HL-60 (cell line): ENCODE measurements at places on chromosomes 11 and 22.

DNA sequence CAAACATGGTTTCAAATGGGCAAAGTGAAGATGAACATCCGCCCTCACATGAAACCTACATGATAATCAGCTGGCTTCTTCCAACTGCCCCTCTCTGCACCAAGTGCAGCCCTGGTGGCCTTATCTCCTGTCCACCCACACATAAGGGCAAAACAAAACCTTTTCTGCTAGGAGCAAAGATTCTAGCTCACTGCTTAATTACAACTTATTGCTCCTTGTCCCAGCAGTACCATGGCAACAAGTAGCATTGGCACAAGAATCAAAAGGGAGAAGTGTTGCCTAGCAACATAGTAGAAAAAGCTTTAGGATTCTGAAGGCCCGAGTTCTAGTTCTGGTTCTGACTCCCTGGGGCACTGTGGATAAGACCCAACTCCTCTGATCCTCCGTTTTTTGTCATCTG lies 68.7 kb upstream of the BMAL1 start:
- no peak for DNase-seq

- DNase-seq = no peak
These were observed 69.1 kb downstream of the ADM start for GRCh38 chr11:10373929-10374328.

DNA sequence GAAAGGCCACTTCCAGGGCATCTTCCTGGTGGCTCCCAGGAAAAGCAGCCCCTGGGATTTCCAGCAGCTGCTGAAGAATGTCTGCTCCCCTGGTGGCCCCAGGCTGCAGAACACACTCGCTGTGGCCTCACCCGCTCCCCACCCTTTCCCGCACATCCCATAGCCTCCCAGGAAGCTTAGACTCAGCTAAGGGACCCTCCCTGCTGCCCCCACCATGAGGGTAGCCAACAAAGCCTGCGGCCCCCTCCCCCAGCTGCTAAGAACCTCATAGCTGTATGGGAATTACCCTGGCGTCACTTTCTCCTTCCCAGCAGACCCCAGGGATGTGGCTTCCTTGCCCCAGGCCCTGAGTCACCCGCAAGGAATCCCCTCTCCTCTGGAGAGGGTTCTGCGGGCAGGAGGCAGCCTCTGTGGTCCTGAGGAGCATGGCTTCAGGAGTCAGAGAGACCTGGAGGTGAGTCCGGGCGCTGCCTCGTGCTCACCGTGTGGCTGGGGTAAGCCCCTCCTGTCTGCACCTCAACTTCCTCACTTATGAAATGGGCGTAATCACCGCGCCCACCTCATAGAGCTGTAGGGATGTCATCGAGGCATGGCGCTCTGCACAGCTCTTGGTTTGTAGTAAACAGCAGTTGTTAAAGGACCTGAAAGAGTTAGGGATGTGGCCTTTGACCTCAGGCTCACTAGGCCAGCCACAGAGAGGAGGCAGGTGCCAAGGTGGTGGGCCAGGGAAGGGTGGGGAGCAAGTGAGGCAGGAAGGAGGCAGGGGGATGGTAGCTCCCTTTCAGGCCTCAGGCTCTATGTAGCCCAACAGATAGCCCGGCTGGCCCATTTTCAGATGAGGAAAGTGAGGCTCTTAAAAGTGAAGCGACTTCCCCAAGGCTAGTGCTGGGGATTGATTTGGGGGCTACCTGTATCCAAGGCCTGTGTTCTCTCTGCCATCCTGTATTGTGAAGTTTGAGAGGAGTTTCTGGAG lies 71.2 kb downstream of the LRRC32 start:
- DNase-seq = no peak

DNA sequence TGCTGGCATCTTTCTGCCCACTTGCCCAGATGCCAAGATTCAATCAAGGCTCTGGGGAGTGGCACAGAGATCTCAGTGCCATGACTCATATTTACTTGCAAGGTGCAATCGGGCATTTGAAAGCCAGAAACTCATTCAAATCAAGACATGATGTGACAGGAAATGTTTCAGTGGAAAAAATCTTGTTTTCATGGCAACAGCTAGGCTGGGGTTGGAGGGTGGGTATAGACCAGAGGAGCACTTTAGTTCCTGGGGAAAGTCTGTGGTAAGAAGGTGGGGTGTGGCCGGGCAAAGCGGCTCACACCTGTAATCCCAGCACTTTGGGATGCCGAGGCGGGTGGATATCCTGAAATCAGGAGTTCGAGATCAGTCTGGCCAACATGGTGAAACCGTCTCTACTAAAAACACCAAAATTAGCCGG lies 1.2 kb downstream of the MAJIN start:
- DNase-seq = no peak

- DNase-seq = no peak
These were observed 12.0 kb upstream of the EFCAB6 start for GRCh38 chr22:43823911-43824665.

DNA sequence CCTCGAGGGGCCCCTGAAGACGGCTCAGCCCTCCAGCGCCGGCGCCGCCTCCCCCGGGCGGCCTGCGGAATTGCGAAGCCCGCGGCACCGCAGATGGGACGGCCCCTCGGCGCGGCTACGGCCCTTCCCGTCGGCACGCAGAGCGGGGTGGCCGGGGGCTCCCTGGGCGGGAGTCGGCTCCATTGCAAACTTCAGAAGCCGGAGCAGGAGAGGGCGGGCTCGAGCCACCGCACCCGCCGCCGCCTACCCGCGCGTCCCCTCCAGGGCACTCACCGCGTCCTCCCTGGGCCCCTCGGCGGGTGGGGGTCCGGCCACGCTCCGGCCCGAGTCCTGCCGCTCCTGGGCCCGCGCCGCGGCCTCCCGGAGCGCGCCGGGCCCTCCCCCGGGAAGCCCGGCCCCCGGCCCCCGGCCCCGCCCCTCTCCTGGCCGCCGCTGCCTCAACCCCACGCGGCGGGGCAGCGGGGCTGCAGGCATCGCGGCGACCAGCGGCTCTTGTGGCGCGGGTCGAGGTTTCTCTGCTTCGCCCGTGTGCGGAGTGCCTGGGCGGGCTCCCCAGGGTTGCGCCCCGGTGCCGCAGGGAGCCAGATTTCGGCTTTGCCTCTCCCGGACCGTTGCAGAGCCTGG lies at the start of gene PACSIN3:
Gene PACSIN3, minus strand, starts transcription at position 359 of the 624 bp plus-strand sequence. CDS start 3,707 bp downstream, outside the sequence.
- DNase-seq = no peak
